ENCODE measurements at places on chromosomes 4 and X.

DNA sequence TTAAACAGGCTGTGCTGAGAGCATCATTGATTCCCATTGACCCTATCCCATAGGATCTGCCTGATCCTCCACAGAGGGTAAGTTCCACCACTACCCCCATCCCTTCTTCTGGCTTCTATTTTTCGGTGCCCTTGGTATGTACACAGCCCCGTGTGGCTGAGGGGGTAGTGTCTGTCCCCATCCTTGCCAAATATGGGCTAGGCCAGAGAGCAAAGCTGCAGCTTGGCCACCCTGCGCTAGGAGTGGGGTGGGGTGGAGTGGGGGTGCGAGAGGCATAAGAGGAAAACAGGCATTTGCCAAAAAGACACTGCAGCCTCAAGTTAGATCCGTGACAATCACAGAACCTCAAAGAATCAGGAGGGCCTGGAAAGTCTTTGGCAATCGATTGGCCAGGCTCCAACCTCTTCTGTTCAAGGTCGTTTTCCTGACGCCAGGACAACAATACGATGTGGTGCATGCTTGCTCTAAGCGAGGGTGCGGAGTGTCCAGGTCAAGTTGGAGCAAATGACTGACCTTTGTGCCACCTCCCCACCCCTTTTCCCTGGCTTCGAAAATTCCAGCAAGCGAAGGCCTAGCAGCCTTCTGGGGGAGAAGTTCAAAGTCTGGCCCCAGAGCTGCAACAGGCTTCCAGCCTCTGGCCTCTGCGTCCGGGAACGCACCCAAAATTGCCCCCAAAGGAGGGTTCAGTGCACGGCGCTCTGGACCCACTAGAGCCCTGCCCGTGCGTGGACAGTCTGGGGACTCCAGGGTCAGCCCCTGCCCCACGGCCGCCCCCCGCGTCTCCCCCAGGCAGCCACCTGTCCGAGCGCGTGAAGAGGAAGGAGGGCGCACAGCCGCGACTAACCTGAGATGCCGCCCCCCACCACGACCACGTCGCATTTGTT is 598 bp downstream of the MAOB start:
- DNase-seq = no peak

DNA sequence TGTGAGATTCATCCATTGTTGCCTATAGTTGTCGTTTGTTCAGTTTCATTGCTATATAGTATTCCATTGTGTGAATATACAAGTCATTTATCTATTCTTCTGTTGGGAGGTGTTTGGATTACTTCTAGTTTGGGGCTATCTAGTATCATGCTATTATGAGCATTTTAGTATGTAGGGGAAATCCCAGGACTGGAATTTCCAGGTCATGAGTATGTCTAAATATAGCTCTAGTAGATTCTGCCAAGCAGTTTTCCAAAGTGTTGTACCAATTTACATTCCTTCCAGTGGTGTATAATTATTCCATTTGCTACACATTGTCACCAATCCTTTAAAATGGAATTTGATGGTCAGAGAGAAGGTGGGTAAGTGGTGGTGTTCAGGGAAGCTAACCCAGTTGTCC is 30.1 kb downstream of the EGFL6 start:
- no peak for DNase-seq

DNA sequence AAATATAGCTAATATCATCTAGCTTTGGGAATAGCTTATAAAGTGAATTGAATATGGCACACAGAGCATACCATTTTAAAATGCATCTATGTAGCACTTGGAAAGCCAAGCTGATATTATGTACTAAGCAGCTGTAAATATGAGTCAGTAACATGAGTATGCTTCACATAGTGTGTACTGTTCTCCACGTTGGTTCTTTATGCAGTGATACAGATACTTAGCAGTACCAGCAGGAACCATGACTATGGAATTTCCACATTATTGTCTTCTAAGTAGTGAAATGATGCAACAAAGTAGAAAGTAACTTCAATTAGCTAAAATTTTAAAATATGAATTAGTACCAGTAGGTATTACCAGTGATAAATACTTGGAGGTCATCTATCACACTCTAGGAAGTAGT is 320.1 kb downstream of the BMPR1B start:
- DNase-seq = no peak

GRCh38 chrX:56798866-56799758 is 70.1 kb downstream of the NBDY start:
- DNase-seq = no peak

GRCh38 chr4:185307136-185307950 is 88.4 kb downstream of the LRP2BP start:
- DNase-seq = no peak

DNA sequence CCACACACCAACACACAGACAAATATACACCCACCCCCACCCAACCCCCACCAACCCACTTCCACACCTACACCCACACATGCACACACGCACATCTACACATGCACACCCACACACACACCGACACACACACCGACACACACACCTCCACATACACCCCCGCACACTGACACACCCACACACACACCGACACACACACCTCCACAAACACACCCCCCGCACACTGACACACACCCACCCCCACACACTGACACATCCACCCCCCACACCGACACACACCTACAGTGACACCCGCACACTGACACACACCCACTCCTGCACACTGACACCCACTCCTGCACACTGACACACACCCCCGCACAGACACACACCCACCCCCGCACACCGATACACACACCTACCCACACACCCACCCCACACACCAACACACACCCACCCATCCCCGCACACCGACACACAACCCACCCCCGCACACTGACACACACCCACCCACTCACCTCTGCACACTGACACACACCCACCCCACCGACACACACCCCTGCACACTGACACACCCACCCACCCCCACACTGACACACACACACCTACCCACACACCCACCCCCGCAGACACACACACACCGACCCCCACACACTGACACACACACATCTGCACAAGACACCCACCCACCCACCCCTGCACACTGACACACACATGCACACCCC is 31.1 kb downstream of the FGFRL1 start:
- DNase-seq = no peak

DNA sequence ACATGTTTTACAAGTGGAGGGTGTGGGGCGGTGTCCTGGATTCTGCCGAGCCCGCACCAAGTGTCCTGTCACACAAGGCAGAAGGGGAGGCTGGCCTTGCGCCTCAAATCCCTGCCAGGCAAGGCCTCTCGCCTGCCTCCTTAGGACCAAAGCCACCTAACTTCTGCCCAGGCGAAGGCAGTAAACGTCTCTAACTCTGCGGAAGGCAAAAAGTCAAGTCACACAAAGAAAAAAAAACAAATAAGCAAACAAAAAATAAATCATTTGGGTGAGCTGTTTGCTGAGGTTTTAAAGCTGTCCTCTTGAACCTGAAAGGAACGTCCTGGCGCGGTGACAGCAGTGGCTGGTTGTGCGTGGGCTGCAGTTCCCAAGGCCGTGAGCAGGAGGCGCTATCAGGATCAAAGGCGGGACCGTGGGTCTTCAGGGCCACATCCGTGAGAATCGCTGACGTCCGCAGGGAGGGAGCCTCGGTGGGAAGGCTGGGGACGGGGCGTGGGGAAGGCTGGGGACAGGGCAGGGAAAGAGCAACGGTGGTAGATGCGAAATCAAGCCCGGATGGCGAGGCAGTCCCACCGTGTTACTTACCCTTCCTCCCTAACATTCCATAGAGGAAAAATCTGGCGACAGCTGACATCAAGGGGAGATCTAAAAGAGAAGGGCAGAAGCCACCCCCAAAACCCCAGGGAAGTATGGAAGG is 99.1 kb downstream of the TRAPPC11 start:
- DNase-seq = no peak

DNA sequence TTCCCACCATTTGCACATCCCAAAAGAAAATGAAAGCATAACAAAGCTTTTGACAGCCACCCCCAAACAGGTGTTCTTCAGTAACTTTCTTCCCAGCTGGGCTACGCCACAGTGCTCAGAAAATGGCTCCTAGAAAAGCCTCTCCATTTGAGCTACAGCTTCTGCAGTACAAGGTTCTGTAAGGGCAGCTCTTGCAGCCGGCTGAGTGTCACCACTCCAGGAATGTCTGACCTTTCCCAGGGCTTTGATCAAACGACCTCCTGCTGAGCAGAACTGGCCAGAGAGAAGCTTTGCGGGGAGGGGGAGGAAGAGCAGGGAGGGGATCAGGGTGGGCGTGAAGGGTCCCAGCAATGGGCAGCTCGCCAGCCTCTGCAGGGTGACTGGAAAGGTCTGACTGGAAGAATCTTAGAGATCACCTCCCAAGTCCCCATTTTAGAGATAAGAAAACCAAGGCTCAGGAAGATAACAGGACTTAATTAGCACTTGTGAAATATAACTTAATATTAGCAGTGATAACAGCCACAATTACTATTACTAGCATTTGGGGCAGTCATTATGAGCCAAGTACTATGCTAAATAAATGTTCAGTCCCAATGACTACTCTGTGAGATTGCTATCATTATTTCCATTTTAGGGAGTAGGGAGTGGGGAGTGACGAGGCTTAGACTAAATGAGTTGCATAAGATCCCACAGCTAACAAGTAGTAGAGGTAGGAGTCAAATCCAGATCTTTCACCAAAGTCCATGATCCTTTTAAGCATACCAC is 51.1 kb downstream of the LEF1 start:
- DNase-seq = no peak

DNA sequence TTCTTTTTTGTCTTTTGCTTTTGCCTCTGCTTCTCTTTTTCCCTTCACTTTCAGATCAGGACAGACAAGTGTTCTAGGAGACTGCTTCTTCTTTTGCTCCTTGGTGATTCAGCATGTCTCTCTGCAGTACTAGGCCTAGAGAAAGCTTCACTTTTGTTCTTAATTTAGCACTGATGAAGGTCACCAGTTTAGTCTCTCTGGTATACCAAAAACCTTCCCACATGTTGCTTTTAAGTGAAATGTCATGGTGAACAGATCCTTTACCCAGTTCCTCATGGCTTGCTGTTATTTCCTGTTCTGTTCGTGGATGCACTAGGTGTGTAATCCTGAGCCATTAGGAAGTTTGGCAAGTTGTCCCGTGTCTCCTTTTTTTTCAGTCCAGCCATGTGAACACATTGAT is 53.3 kb downstream of the NBDY start:
- no peak for DNase-seq

DNA sequence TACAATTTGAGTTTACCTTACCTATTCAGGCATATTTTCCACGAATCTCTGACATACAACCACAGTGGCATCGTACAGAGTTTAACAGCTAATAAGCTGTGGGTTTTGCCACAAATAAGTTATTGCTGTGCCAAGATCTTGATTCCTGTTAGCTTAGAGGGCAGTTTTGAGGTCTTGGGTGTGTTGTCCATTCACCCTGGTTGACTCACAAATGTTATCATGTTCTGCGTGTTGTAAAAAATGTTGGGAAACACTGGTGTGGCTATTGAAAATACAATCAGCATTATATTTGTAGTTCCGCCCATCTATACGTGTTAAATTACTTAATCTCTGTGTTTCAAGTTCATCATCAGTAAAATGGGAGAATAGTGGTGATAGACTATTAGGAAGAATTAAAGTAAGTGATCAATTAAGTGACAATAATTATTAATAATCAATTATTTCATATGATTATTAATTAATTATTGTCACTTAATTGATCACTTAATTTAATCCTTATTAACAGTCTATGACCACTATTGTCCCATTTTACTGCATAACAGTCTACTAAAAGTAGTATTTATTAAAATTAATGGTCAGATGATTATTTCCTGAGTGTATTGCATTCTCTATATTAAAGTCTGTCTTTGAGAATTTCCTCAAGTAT is 96.3 kb downstream of the TMA16 start:
- no peak for DNase-seq

Measured in stimulated activated CD4-positive, alpha-beta T cell treated with anti-CD3 and anti-CD28 coated beads, TNF-alpha, amount 100 ng/mL, for 48 hours (primary cell).